T-helper 1 cell (primary cell): ENCODE measurements at places on chromosomes 3 and 15.

DNA sequence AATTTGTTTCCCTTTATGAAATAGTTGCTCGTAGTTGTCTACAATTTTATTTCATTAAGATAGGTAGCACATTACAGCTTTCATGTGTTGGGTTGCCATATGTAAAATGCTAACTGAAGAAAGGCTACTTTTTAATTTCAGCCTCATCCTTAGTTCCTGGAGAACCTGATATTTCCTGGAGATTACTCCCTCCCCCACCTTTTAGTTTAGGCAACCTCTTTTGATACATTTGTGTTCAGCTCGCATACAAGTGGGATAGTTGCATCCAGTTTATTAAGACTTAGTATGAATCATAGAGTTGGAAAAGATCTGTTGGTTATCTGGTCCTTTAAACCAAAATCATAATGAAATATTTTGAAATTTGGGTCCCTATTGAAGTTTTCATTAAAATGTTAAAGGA, 6.0 kb downstream of the SETD5 start:
- no peak for DNase-seq

- no peak for DNase-seq
Observed at GRCh38 chr3:72891053-72891855, 3.4 kb downstream of the GXYLT2 start.

DNA sequence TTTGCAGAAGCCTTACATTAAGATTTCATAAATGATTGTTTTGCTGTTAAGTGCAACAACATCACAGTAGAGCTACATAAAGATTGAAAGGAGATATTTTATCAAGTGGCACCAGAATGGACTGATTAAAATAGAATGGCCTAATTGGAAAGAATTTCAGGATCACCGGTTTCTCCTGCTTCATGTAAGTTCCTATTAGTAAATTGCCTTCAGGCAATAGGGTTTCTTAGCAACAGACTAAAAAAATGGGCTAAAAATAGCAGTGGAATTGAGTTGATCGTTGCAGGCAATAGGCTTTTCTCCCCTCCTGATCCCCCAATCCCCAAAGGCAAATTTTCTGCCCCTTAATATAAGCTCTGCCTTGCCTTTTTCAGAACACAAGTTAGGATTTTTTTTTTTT, 917 bp downstream of the LNP1 start:
- no peak for DNase-seq

DNA sequence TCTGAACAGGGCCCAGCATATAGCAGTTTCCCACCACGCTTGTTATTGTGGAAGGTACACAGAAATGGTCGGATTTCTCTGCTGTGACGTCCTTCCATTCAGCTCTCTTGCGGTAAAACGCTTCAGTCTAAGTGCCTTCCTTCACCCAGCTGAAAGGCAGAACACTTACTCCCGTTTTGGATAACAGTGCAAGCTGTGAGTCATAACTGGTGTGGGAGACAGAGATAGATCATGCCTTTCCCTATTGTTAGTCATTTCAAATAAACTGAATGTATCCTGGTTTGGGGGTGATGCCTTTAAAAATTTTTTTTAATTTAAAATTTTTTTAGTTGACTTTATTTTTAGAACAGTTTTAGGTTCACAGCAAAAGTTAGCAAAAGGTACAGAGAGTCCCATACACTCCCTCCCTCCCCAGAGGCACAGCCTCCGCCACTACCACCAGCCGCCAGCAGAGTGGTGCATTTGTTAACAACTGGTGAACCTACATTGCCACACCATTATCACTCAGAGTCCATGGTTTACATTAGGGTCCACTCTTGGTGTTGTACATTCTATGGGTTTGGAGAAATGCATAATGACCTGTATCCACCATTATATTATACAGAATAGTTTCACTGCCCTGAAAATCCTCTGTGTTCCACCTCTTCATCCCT, 94.9 kb upstream of the NSMCE3 start:
- DNase-seq: no peak

DNA sequence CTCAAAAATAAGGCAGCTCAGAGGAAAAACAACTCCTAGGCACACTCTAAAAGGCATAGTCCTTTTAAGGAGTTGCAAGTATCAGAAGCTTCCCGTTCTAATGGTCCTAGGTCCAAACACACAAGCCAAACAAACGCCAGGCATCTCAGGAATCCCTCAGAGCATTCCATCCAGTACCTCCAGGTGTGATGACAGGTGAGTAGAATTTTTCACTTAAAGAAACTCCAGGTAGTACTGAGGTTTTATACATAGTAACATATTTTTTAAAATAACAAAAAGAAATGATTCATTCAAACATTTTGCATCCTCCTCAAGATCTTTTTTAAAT, 1092.3 kb downstream of the TUSC7 start:
- DNase-seq: no peak

DNA sequence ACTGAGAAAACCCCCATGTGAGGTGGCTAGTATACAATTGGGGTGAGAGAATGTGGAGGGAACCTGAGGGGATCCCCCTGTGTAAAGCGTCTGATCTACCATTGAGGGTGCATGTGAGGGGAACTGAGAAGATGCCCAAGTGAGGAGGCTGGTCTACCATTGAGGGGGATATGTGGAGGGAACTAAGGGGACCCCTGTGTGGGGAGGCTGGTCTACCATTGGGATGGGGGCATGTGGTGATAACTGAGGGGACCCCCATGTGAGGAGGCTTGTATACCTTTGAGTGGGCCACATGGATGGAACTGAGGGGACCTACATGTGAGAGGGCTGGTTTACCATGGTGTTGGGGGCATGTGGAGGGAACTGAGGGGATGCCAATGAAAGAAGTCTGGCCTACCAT, 160.8 kb downstream of the FBLN2 start:
- DNase-seq: no peak

DNA sequence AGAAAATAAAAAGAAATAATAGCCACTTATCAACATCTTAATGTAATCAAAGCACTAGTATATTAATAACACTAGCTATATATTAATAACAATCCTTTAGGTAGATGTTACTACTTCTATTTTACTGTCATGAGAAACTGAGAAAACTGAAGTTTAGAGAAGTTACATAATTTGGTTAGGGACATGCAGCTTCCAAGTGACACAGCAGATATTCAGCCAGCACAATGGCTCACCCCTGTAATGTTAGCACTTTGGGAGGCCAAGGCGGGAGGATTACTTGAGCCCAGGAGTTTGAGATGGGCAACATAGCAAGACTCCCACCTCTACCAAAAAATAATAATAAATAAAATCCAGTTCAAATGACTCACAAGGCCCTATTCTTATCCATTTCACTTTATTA, 1.9 kb upstream of the UBR1 start:
- no peak for DNase-seq
